ENCODE measurements at places on chromosomes 5 and 9.
A peak's percentile ranks its signal among the peaks of the same experiment; 100 is the strongest.

DNA sequence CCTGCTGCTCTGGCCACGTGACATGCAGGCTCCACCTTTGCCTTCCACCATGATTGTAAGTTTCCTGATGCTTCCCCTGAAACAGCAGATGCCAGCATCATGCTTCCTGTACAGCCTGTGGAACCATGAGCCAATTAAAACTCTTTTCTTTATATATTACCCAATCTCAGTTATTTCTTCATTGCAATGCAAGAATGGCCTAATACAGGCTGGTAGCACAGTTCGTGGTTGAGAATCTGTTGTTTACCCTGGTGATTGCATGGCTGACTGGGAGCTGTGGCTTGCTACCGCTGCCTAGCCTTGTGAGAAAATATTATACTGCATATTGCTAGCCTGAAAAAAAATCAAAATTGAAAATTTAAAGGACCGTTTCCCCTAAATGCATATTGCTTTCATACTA, 44.8 kb upstream of the PTPN3 start:
- DNase-seq, result no peak

GRCh38 chr5:140631831-140632365, 1.1 kb downstream of the CD14 start:
- no peak for DNase-seq

- no peak for DNase-seq
Observed at GRCh38 chr9:19180991-19181390, 49.5 kb upstream of the DENND4C start.

- DNase-seq, result no peak
Observed at GRCh38 chr5:10753178-10753577, 7.9 kb downstream of the DAP start.

- DNase-seq, result no peak
Observed at GRCh38 chr5:65441800-65442199, 39.9 kb downstream of the ADAMTS6 start.

- DNase-seq, result no peak
Observed at GRCh38 chr5:83568186-83568585, 96.6 kb downstream of the VCAN start.

DNA sequence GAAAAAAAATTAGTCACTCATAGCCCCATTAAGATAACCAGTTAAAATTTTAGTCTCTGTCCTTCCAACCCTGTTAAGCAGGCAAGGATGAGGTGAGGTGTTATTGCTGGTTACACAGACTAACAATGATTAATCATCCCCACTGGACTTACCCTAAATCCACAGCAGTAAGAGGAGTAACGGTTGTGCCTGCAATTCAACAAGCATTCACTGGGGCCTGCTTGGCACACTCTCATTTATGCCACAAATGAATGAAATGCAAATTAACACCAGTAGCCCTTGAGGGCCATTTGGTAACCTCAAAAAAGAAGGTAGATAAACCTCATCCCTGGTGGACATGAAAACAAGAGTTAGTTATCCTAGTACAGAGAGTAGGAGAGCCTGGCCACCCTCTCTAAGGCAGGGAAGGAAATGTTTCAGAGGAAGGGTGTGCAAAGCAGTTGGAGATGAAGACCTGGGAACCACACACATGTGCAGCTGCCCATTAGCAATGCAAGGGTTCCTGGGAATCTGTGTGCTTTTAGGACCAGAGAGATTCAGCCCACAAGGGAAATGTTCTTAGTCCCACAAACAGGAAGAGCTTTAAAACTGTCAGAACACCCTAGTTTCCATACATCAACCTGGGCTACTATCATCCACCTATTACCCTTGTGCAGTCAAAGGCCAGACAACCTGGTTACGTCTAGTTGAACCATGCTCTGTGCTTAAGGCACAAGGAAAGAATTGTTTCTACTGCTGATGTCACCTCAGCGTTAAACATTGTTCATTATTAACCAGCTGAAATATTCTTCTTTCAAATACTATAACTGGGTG, 7.7 kb downstream of the LHFPL2 start:
- no peak for DNase-seq

DNA sequence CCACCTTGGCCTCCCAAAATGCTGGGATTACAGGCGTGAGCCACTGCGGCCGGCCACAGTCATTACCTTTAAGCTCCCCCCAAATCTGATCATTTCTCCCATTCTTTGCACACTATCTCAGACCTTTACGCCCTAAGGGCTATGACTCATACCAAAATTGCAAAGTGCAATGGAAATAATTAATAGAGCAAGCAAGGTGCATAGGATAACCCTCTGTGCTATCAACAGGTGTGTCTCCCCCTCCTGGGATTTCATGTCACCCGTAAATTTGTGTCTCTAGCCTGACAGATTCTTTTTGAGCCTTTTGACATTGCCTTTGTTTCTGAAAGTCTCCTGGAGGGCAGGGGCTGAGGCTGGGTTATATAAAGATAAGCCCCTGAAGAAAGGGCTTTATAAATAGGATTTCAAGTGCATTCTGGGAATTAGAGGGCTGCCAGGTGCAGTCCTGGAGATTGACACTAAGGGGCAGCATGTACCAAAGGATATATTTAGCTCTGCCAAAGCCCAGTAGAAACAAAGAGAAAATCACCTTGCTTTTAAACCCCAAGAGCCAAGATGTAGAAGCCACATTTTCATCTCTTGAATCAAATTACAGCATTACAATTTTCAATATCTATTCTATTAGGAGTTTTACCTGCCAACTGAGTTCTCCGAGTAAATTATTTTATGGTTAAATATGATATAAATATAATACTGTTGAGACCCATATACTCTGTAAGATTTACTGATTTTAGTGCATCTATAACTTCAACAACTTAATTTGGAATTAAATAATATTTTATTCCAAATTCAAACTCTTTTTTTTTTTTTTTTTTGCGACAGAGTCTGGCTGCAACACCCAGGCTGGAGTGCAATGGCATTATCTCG, 18.2 kb downstream of the S100Z start:
- peak; percentile 15 for DNase-seq

- DNase-seq, result no peak
Observed at GRCh38 chr5:25963251-25964008, 1075.0 kb downstream of the CDH9 start.

GRCh38 chr5:160119142-160119904, at the start of gene PWWP2A:
Gene PWWP2A (minus strand): TSS chr5:160119450. CDS start chr5:160119388, 62 bp downstream.
- DNase-seq, result peak; percentile 95

- DNase-seq, result no peak
Observed at GRCh38 chr9:121281614-121282276, 13.8 kb downstream of the GSN start.

- DNase-seq, result no peak
Observed at GRCh38 chr5:82259172-82259800, 18.9 kb downstream of the RPS23 start.

DNA sequence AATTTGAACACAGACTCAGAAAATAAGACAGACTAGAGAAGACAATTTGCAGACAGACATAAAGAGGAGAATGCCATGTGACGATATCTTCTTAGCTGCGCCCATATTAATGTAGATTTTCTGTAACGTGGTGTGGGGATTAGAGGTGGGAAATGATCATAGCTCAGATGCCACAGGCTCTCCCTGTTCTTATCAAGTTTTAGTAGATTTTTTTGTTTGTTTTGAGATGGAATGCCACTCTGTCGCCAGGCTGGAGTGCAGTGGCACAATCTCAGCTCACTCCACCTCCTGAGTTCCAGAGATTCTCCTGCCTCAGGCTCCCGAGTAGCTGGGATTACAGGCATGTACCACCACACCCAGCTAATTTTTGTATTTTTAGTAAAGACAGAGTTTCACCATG, 59.4 kb downstream of the VPS13A start:
- DNase-seq, result no peak

DNA sequence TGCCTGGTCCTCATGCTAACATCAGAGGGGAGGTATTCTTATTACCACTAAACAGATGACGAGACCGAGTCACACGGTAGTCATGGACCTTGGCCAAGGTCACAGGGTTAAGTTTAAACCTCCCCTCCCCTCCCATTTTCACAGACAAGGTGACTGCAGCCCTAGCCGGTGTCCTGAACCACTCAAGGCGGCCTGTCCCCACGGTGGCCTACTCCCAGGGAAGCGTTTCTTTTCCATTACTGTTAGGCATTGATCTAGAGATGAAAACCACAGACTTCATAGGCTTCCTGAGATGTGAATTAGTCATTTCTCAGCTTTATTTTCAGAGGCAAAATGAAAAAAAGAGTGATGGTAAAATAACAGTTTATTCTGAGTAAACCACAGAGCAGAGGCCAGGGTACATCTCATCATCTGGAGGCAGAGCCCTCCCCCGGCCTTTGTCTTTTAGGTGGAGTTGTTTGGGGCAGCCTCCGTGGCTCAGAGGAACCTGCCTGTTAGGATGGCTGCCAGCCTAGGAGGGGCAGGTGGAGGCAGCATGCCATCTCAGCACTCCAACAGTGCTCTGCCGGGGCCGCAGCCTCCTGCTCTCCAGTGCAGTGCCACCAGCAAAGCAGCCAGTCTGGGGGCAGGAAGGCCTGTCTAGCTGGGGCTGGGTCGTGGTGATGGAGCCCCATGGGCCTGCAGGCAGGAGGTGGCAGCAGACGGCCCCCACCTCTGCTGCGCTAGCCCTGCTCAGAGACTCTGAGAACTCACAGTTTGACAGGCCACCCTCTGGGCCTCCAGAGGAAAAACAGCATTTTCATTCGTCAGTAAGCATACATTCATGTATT, 71.2 kb downstream of the RAPGEF1 start:
- DNase-seq, result peak; percentile 60

DNA sequence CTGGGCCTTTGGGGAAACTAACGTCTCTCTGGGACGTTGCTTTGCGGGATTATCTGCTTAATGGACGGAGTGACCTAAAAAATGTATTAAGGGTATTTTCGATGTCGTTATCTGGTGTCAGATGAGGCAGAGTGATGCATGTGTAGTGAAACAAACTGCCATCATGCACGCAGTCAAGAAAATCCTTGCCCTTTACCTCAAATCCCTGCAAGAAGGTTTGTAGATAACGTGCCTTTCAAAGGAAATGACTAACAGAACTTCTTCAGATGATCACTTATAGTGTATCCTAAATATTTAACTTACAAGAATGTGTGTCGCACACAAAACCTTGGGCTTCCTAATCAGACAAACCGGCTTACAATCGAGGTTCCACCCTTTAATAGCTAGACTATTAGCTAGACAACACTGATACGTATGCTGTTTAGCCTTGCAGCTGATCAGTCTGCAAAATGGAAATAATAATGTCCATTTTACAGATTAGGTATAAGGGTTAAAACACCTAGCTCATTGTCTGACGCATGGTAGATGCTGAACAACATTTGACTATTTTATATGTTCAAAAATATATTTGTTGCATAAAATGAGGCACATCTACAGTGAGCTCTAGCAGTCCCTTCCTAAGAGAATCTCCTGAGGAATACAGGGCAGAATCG, 541 bp upstream of the TBCA start:
- no peak for DNase-seq

DNA sequence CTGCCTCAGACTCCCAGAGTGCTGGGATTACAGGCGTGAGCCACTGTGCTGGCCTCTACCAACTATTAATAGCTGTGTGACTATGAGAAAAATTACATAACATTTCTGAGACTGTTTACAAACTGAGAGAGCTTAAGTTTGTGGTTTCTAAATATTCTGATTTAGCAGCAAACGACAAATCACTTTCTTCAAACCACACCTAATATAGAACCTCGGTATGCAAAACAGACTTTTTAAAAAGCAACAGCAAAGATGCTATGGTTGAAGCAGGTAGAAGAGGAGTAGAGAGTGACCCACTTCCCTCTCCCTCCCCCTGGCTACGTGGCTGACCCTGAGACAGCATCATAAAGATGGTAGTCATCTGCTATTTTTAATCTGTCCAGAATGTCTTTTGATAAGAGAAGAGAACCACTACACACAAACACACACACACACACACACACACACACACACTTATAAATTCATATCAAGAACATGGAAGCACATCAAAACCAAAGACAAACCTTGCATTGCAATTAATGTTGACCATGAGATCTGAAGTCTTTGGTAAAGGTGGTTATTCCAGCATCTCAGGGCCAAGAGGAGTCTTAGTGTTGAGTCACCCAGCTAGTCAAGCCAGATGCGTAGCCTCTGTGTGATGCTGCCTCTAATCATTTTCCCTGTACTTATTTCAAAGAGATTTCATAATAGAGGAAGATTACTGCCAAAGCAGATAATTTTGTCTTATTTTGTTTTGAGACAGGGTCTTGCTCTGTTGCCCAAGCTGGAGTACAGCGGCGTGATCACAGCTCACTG, 58.1 kb upstream of the TMEM215 start:
- no peak for DNase-seq

GRCh38 chr5:1246711-1247431, 21.7 kb downstream of the SLC6A18 start:
- no peak for DNase-seq

- DNase-seq, result no peak
Observed at GRCh38 chr9:23850690-23851629, 24.9 kb upstream of the ELAVL2 start.

- DNase-seq, result no peak
Observed at GRCh38 chr9:104027295-104027694, 66.8 kb upstream of the SMC2 start.

- DNase-seq, result no peak
Observed at GRCh38 chr5:132229236-132229635, 1.6 kb upstream of the P4HA2 start.

DNA sequence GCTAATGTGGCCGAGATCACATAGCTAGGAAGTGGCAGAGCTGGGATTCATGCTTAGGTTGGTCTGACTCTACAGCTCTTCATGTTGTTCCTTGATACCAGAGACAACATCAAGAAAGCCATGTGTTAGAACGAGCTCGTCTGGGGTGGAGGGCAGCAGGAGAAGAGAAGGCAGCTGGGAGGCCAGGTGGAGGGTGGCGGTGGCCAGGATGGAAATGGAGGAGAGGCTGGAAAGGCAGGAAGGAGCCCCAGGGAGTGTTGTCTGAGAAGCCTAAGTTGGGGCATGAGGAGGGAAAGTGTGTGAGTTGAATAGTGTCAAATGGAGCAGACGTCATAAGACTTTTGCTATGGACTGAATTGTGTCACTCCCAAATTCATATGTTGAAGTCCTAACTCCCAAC, 315.3 kb downstream of the GADD45G start:
- no peak for DNase-seq

DNA sequence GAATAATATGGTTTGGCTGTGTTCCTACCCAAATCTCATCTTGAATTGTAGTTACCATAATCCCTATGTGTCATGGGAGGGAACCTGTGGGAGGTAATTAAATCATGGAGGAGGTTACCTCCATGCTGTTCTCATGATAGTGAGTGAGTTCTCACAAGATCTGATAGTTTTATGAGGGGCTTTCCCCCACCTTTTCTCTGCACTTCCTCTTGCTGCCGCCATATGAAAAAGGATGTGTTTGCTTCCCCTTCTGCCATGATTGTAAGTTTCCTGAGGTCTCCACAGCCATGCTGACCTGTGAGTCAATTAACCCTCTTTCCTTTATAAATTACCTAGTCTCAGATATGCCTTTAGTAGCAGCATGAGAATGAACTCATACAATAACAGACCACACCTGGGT, 63.7 kb upstream of the PRR16 start:
- no peak for DNase-seq

DNA sequence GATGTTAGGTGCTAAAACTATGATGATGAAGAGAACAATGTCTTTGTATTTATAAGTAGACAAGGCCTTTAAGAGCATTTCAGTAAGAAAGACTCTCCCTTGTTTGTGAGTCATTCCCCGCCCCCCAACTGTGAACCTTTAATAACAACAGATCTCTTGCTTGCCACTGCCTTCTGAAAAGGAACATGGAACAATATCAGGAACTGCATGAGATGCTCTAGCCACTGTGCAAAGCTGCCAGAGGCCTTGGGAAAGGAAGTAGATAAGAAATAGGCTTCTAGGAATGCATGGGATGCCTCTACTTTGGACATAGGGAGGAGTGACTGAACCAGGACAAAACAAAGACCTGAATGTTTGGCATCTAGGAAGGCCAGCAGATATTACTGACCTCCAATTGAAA, 296.1 kb upstream of the MPDZ start:
- DNase-seq, result no peak

- no peak for DNase-seq
Observed at GRCh38 chr5:38547257-38547656, 9.2 kb downstream of the LIFR start.
